T-helper 2 cell (primary cell): ENCODE measurements at places on chromosomes 12 and 14.
A peak's percentile ranks its signal among the peaks of the same experiment; 100 is the strongest.

GRCh38 chr14:58829594-58829993 is 191.8 kb downstream of the DACT1 start:
- peak; percentile 67 for DNase-seq

GRCh38 chr12:78442454-78442801 is 422.1 kb upstream of the SYT1 start:
- no peak for DNase-seq

- DNase-seq: no peak
These were observed 14.0 kb downstream of the RNASE2 start for GRCh38 chr14:20969336-20969735.

DNA sequence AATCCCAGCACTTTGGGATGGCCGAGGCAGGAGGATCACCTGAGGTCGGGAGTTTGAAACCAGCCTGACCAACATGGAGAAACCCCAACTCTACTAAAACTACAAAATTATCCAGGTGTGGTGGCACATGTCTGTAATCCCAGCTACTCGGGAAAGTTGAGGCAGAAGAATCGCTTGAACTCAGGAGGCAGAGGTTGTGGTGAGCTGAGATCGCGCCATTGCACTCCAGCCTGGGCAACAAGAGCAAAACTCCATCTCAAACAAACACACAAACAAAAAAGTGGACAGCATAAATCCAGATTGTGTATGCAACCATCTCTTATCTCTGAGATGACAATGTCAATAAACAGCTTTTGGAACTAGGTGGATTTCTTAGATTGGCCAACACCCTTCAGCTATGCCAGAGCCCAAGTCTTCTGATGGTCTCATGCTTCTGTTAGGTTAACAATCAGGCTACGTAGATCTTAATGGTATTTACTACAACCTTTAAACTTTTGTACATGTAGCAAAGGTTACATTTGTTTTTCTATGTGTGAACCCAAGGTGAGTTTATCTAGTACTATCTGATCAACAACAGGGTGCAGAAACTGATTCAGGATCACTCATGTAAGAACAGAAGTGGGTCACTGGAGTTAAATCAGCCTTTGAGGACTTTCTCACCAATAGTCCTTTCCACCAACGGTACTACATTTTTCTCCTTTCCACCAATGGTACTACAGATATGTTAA is 73.7 kb downstream of the DUSP16 start:
- DNase-seq: no peak

DNA sequence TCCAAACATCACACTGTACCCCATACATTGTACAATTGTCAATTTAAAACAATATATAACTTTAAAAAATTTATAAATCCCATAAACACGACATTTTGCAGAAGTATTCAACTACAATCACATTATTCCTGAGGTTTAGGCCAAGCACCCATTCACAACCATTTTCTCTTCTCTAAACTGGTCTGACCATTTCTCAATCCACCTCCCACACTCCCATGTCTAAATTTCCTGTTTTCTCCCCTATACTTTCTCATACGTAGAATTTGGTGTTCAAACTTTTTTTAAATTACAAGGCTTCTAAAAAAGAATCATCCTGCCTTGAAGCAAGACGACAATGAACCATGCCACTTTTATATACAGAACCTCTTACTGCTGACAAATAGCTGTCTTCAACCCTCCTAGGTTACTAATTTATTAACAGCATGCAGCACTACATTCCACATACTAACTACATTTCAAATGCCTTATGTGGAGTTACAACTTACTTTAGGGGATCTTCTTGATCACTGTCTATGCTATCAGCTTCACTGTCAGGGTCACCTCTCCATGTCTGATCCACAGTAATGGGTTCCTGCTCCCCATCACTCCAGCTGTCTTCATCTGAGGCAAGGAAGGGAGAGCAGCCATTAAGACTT is 3.4 kb downstream of the KANSL2 start:
- DNase-seq: no peak
